Smooth muscle cell of trachea (primary cell): ENCODE measurements at places on chromosomes 5 and 9. TPM values are rescaled to one million over a fixed set of nuclear protein-coding genes. Genes with fewer than 3 reads are reported as not detected.

Gene SNCAIP
- total RNA-seq, result under 0.01 and 0.66 TPM in 2 replicates

Gene S1PR3
- 12.8 and 30.9 TPM in 2 replicates for total RNA-seq

Gene PCDHB13
- total RNA-seq, result under 0.01 and 1.3 TPM in 2 replicates

Gene MAMDC2
- 3.2 and 3.8 TPM in 2 replicates for total RNA-seq

Gene CENPK
- 2.8 and 20.9 TPM in 2 replicates for total RNA-seq

Gene STKLD1
- 1.2 TPM in 2 replicates for total RNA-seq

Gene ACO1
- 68.4 and 109 TPM in 2 replicates for total RNA-seq

Gene STPG3
- 0.66 TPM in 1 of 2 replicates, not detected in the other for total RNA-seq

Gene NTRK2
- total RNA-seq, result 0.15 and 0.17 TPM in 2 replicates

Gene JAKMIP2
- 0.50 and 2.6 TPM in 2 replicates for total RNA-seq

Gene EPB41L4A
- 0.29 and 0.33 TPM in 2 replicates for total RNA-seq

Gene N4BP3
- 1.7 and 2.2 TPM in 2 replicates for total RNA-seq

Gene TAF11L3
- total RNA-seq, result not detected in 2 replicates

Gene DOCK8
- 0.44 and 0.66 TPM in 2 replicates for total RNA-seq

Gene IL7R
- total RNA-seq, result 1.3 and 2.2 TPM in 2 replicates

Gene PDE8B
- total RNA-seq, result under 0.01 TPM in 1 of 2 replicates, not detected in the other

Gene TAF11L13
- not detected in 2 replicates for total RNA-seq

Gene OSTF1
- 40.0 and 54.1 TPM in 2 replicates for total RNA-seq

Gene GSN
- total RNA-seq, result 461 and 1,128 TPM in 2 replicates

Gene TXNDC8
- 1.9 TPM in 1 of 2 replicates, not detected in the other for total RNA-seq

Gene TTF1
- total RNA-seq, result 6.8 and 13.8 TPM in 2 replicates
